ENCODE measurements at places on chromosomes 3 and 15.

DNA sequence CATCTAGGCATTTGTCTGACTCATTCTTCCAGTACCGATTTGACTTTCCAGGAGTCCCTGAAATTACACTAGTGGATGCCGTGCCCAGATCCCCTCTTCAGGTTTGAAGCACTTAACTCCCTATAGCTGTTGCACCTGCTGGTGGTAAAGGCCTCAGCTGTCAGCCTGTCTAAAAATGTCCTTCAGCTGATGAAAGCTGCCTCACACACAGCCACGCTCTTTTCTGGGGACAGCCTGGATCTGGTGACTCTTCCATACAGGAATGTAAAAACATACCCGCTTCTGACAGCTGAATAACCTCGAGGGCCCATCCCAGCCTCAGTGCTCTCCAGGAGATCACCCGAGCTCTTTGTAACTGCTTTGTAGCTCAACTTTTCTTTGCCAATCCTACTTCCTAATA lies 534.1 kb upstream of the GRM7 start:
- no peak for DNase-seq

GRCh38 chr3:38404286-38404685 lies 49.4 kb upstream of the ACVR2B start:
- DNase-seq: no peak

DNA sequence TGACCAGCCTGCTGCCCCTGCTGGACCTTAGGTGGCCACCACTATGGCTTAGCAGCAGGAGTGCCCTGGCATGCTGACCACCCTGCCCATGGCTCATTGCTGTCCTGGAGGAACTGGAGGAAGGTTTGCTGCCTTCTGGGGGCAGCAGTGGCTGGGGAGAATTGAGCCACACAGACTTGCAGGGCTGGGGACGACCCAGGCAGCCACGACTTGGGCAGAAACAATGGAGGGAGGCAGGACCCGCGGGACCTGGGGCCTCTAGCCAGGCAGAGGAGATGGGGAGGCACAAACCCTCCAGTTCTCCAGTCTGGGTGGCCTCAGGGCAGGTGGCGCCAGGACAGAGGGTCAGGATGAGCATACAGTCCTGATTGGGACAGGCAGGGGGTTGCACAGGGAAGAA lies 32.8 kb downstream of the ADAMTS7 start:
- DNase-seq: no peak

DNA sequence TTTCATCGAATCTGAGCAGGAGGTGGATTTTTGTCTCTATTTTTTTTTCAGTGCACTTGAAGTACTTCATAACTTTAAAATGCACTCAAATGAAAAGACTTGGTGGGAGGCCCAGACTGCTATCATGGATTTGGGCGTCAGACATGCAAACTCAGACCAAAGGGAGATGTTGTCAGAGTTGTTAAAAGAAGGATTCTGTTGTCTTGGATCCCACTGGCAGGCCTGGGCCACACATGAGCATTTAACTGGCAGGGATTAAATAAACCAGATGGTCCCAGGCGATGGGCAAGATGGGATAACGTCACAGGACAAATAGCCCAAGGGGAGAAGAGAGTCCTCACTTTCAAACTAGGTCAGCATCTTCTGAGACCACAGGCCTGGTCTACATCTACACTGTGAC lies 15.4 kb downstream of the RTP1 start:
- no peak for DNase-seq

DNA sequence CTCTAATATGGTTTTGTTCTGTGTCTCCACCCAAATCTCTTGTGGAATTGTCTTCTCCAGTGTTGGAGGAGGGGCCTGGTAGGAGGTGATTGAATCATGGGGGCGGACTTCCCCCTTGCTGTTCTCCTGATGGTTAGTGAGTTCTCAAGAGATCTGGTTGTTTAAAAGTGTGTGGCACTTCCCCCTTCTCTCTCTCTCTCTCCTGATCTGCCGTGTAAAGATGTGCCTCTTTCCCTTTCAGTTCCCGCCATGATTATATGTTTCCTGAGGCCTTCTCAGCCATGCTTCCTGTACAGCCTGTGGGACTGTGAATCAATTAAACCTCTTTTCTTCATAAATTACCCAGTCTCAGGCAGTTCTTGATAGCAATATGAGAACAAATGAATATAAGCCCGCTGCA lies 33.1 kb downstream of the RETNLB start:
- no peak for DNase-seq
